ENCODE measurements at places on chromosomes 13 and 19. TPM values are rescaled to one million over a fixed set of nuclear protein-coding genes. Genes with fewer than 3 reads are reported as not detected.
A peak's percentile ranks its signal among the peaks of the same experiment; 100 is the strongest.

DNA sequence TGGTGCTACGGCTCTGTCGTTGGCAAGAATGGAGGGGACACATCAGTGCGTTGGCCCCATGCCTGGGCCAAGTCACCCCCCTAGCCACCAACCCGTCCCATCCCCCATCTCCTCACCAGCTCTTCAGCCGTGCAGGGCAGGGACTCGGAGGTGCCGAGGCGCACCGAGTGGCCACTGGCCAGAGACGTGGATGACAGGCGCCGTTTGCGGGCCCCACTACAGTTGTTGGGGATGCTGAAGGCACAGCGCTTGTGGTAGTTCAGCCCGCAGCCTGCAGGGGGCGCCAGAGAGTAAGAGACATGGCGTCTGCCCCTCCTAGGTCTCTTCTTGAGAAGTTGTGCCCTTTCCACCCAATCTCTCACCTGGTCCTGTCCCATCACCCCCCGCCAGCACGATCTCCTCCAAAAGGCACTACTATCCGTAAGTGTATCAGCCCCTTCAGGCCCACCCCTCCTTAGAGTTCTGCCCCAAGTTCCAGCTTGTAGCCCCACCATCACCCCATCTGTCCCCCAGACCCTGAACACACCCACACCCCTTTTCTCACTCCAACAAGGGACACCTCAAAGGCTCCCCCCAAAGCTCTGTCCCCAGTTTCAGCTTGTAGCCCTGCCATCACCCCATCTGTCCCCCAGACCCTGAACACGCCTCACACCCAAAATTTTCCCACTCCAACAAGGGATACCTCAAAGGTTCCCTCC, 12.4 kb downstream of the PRKD2 start:
- H3K4me3 ChIP-seq: no peak overlapping the region
- no peaks in the 10 kb centered on the region for H3K4me1 ChIP-seq
- peak; percentile 29 for DNase-seq
- no peak overlapping the region for H3K27ac ChIP-seq

DNA sequence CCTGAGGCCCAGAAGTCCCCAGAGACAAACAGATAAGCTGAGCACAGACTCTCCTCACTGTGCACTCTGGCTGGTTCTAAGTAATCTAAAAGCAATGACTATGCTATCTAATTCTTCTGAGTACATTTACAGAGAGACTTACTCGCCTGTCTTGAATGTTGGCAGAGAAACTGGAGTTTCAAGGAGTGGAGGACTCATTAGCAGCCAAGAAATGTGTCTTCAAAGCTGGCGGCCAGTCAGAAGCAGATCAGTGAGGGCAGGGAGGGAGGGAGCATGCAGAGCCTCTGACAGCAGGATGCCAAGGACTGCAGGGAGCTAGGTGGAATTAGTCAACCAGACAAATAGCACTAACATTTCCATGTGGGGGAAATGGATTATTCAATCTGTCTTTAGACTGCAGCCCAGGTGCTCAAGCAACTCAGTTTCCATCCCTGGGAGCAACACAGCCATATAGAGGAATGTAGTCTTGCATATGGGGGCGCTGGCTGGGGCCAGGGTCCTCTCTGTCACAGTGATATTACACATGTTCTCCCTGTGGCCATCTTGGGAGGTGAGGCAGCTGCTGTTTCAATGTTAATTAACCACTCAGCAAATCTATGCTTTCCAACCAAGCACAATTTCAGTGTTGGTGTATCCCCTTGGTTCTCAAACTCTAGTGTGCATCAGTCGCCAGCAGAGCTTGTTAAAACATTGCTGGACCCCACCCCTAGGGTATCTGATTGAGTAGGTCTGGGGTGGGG, 97.9 kb downstream of the CCNA1 start:
- H3K36me3 ChIP-seq: no peaks in the 10 kb centered on the region
- H3K4me3 ChIP-seq: no peak overlapping the region

- no peak for DNase-seq
- no peaks in the 10 kb centered on the region for H3K4me1 ChIP-seq
- no peaks in the 10 kb centered on the region for H3K36me3 ChIP-seq
- no peak overlapping the region for H3K27ac ChIP-seq
Measured at GRCh38 chr13:37889102-37889501, 19.5 kb upstream of the TRPC4 start.

DNA sequence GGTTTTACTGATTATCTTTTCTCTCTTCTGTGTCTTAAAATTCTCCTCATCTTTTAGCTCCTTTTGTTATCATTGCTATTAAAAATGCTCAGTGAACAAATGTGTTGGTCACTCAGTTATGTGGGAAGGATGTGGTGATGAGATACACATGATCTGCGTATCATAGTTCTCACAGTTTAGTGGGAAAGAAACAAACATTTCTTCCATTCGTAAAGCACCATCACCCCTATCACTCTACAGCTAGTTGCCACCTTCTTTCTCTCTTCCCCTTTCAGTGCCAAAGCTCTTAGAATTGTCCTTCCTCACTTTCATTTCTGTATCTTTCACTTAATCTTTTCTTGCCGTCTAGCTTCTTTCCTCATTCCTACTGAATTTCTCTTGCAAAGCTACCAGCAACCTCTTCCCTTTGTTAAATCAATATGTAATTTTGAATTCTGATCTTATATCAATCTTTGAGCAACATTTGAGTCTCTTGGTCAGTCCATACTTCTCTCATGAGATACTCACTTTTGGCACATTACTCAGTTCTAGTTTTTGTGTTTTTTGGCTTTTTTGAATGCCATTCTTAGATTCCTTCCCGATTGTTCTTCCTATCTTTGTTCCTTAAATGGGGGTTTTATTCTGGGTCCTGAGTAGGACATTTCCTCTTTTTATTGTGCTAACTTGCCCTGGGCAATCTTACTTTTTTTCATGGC, 122.3 kb downstream of the PCCA start:
- no peaks in the 10 kb centered on the region for H3K27me3 ChIP-seq
- H3K27ac ChIP-seq: no peak overlapping the region
- H3K4me1 ChIP-seq: no peaks in the 10 kb centered on the region
- no peak overlapping the region for H3K4me3 ChIP-seq

GRCh38 chr19:37313335-37313627, 57.6 kb upstream of the ZNF527 start:
- no peaks in the 10 kb centered on the region for H3K27me3 ChIP-seq
- DNase-seq: no peak
- H3K4me3 ChIP-seq: no peak overlapping the region
- no peaks in the 10 kb centered on the region for H3K36me3 ChIP-seq
- H3K4me1 ChIP-seq: no peaks in the 10 kb centered on the region
- H3K27ac ChIP-seq: no peak overlapping the region

DNA sequence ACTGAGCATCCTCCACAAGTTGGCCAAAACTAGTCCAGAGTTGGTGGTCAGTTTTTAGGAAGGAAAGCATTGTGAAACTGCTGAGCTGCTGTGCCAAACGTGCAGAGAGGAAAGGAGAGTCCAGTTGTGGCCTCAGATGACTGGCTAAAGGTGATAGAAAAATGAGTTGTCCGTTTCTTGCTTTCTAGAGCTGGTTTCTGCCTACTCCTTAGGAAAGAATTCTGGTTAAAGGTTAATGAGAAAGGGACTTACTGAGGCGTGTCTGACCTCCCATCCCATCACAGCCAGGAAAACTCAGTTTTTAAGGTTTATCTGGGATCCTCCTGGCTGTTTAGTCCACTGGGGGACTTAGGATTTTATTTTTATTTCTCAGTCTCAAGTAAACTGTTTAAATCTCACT, 1186.3 kb downstream of the UQCRFS1 start:
- DNase-seq: no peak
- no peaks in the 10 kb centered on the region for H3K36me3 ChIP-seq
- no peak overlapping the region for H3K4me3 ChIP-seq
- no peaks in the 10 kb centered on the region for H3K27me3 ChIP-seq
- no peak overlapping the region for H3K27ac ChIP-seq
- H3K4me1 ChIP-seq: no peaks in the 10 kb centered on the region

GRCh38 chr19:40982594-40983101, 8.4 kb upstream of the CYP2B6 start:
- H3K36me3 ChIP-seq: no peaks in the 10 kb centered on the region
- H3K4me3 ChIP-seq: no peak overlapping the region
- H3K27me3 ChIP-seq: 0 out of 2 replicates have a peak, but pooled peaks cover 3% of the 10 kb centered on the region
- DNase-seq: peak; percentile 12
- H3K27ac ChIP-seq: no peak overlapping the region

GRCh38 chr19:48681127-48681470, 8.3 kb upstream of the NTN5 start:
- peaks cover 40% of the 10 kb centered on the region for H3K4me1 ChIP-seq
- H3K27me3 ChIP-seq: no peaks in the 10 kb centered on the region
- peaks cover 11% of the 10 kb centered on the region for H3K36me3 ChIP-seq
- H3K27ac ChIP-seq: peak overlapping the region; percentile 51
- no peak overlapping the region for H3K4me3 ChIP-seq

- H3K4me1 ChIP-seq: peaks cover 9% of the 10 kb centered on the region
- no peak overlapping the region for H3K4me3 ChIP-seq
- H3K27me3 ChIP-seq: no peaks in the 10 kb centered on the region
Measured at GRCh38 chr19:8302734-8303133, 5.4 kb downstream of the CD320 start.

DNA sequence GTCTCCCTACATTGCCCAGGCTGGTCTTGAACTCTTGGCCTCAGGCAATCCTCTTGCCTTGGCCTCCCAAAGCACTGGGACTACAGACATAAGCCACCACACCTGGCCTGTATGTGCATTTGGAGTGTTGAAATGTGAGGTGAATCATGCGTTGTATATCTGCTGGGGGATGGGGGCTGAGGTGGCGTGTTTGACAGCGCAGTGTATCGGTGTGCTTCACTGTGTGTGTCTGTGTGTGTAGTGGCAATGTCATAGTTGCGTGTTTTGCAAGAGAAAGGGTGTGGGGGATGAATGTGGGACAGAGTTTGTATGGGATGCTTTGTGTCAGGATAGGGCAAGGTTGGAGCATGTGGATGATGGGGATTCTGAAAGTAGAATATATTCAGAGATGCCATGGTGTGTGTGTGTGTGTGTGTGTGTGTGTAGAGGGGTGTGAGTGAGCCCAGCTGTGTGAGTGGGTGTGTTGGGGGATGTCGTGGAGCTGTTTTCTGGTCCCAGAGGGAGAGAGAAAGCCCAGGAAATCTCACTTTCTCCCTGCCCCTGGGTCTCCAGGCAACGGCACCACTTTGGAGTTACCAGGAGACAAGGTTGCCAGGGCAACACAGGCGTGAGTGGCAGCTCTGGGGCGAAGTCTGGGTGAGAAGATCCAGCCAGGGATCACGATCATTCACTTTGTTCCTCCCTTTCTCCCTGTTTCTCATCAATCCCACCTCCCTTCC, 1.1 kb upstream of the SWSAP1 start:
- H3K27ac ChIP-seq: no peak overlapping the region
- H3K27me3 ChIP-seq: no peaks in the 10 kb centered on the region
- no peaks in the 10 kb centered on the region for H3K36me3 ChIP-seq
- H3K4me3 ChIP-seq: no peak overlapping the region
- no peak for DNase-seq

DNA sequence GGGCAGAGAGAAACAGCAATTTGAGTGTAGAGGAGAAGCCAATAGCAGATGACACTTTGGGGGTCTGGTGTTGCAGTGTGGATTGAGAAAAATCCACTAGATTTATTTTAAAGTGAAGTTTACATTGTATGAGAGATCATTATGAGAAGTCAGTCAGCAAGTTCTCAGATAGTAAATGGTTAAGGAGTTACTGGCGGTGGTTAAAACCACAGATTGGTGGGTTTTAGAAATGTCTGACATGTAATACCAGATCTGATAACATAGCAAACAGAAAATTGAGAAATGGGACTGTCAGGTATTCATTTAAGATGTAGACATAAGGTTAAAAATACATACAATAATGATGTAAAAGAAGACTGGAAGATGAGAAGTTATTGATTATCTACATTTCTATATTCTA, 7.2 kb downstream of the ABHD13 start:
- no peak overlapping the region for H3K4me3 ChIP-seq
- no peak for DNase-seq
- H3K27me3 ChIP-seq: no peaks in the 10 kb centered on the region
- no peaks in the 10 kb centered on the region for H3K36me3 ChIP-seq
- H3K4me1 ChIP-seq: no peaks in the 10 kb centered on the region

DNA sequence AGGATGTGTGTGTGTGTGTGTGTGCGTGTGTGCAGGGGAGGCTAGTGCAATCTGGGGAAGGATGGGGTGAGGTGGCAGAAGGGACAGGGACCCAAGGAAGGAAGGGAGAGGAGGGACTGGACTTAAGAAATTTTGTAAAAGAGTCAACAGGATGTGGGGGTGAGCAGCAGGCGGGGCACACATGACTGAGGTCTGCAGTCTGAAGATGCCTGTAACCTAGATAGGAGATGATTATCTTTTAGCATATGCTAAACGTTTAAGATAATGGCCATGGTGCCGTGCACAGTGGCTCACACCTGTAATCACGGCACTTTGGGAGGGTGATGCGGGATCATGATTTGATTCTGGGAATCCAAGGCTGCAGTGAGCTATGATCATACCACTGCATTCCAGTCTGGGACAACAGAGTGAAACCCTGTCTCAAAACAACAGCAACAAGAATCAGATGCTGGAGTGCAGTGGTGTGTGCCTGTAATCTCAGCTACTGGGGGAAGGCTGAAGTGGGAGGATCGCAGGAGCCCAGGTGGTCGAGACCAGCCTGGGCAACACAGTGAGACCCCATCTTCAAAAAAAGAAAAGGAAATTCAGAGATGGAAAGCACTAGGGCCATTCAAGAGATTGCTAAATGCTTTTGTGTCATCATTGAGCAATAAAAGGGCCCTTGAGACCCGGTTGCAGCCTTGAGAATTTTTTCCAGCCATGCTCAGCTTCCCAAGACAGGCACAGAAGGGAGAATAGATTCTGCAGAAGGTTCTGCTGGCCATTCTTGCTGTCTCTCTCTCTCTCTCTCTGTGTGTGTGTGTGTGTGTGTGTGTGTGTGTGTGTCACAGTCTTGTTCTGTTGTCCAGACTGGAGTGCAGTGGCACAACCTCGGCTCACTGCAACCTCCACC, 3.8 kb upstream of the ZNF414 start:
- H3K27ac ChIP-seq: no peak overlapping the region
- no peak overlapping the region for H3K4me3 ChIP-seq
- no peaks in the 10 kb centered on the region for H3K4me1 ChIP-seq
- no peak for DNase-seq
- no peaks in the 10 kb centered on the region for H3K27me3 ChIP-seq
- H3K36me3 ChIP-seq: no peaks in the 10 kb centered on the region

- no peak overlapping the region for H3K4me3 ChIP-seq
- H3K36me3 ChIP-seq: no peaks in the 10 kb centered on the region
- no peak overlapping the region for H3K27ac ChIP-seq
- no peak for DNase-seq
- 0 out of 2 replicates have a peak, but pooled peaks cover 6% of the 10 kb centered on the region for H3K27me3 ChIP-seq
Measured at GRCh38 chr13:53490752-53491151, 462.1 kb downstream of the OLFM4 start.

GRCh38 chr13:83943530-83944279, 61.4 kb upstream of the SLITRK1 start:
- H3K27me3 ChIP-seq: no peaks in the 10 kb centered on the region
- no peaks in the 10 kb centered on the region for H3K36me3 ChIP-seq
- peak; percentile 5 for DNase-seq
- no peak overlapping the region for H3K4me3 ChIP-seq
- no peak overlapping the region for H3K27ac ChIP-seq

RASIP1 gene
- total RNA-seq: 0.99 TPM

ZNF77 gene
- total RNA-seq: 17.3 TPM

NLRP4 gene
- total RNA-seq: not detected

PSG11 gene
- not detected for total RNA-seq

CD22 gene
- 0.04 TPM for total RNA-seq

LAIR2 gene
- total RNA-seq: not detected

SNAPC2 gene
- total RNA-seq: 15.8 TPM

KCNC3 gene
- total RNA-seq: 1.1 TPM

C19orf67 gene
- total RNA-seq: not detected

NOVA2 gene
- total RNA-seq: not detected

ZNF491 gene
- 5.2 TPM for total RNA-seq

RASL11A gene
- 1.1 TPM for total RNA-seq

APOC1 gene
- 22.9 TPM for total RNA-seq
